ENCODE measurements at places on chromosomes 3 and 15.
A peak's percentile ranks its signal among the peaks of the same experiment; 100 is the strongest.

GRCh38 chr15:49036650-49037545 is 9.3 kb downstream of the SECISBP2L start:
- DNase-seq = peak; percentile 72

DNA sequence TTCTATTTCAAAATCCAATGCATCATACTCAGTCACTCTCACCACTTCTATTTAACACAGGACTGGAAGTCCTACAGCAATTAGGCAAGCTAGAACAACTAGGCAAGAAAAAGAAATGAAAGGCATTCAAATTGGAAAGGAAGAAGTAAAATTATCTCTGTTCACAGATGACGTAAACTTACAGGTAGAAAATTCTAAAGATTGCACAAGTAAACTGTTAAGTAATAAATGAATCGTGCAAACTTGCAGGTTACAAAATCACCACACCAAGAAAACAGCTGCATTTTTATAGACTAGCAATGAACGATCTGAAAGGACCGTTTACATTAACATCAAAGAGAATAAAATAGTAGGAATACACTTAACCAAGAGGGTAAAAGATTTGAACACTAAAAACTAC is 36.2 kb downstream of the CHST2 start:
- DNase-seq = no peak

DNA sequence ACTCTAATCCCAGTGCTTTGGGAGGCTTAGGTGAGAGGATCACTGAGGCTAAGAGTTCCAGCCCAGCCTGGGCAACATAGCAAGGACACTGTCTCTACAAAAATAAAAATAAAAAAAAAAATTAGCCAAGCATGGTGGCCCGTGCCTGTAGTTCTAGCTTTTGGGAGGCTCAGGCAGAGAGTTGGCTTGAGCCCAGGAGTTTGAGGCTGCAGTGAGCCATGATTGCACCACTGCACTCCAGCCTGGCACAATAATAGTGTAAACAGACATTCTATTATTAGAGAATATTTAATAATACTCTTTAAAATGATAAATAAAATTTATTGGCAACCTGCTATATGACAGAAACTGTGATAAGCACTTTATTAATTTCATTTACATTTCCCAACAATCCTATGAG is 908.9 kb downstream of the TUSC7 start:
- DNase-seq = no peak

DNA sequence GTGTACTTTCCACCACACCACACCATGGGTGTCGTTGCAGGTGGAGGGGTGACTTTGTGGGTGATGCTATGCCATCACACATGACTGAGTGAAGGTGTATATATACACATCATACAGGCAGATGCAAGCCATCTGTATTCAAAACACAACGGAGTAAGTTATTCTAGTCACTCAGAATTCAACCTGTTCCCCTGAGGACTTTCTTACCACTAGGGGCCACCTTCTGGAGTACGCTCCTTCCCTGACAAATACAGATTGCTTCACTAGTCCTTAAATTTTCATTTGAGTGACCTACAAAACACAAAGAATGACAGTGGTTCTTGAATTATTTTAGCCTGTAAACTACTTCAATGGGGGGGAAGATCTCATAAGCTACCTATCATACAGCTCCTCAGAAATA is 52.8 kb upstream of the NTRK3 start:
- DNase-seq = no peak

DNA sequence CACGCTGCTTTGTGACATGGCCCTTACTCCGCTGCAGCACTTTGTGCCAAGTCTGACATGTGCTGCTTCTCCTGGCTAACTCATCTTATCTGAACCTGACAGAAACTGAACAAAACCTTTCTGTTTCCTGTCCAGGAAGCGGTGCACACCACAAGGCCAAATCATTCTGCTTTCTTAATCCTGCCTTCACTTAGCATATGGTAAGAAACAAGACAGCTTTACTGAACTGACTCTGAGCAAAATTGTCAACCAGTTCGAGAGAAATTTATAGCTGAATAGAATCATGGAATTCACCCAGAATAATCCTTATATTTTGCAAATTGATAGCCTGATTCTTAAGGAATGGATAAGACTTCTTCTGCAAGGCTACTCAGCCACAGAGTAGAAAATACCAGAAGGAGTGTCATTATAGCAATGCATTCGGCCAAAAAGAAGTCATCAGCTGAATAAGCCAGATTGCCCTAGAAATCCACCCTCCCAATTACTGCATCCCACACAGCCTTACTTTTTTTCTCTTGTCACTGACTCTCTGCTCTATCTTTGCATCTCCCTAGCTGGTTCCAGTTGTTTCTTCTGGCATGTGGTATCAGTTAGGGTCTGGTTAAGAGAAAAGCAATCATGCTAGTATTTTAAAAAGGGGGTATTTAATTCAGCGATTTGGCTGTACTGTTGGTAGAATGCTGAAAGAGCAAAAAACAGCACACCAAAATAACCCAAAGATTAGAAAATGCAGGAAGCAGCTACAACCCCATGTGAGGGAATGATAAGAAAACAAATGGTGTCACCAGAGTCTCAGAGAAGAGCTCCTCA is 41.6 kb upstream of the STRIT1 start:
- DNase-seq = peak; percentile 92

DNA sequence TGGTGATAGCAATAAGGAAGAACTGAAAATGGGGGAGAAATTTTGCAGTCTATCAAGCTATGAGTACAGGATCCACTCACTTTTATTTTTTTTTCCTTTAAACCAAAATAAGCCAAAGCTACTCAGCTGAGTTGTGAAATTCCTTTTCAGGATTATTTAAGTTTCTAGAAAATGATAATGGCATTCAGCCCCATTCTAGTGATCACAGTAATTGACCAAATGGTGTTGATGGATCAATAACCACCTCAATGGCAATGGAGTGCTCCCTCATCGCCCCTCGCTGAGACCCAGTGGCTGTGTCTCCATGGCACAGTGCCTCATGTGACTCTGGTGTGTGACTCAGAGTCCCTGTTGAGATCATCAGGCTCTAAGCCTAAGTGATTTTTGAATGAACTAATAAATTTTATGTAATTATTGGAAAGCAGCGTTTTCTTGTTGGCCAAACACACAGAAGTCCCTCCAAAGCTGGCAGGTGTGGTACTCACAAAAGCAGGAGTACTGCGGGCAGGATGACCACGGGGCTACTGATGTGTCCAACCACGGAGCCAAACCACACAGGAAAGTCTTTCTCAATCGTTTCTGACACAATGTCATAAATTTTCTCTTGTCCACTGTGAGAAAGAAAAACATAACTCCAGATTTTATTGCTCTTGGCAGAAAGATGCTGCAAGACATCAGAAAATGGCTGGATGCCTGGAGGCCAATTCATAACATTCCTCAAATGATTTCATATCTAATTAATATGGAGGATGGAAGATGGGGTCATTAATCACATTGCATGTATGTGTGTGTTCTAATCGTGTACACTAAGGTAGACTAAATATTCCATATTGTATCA is 14.4 kb upstream of the STARD5 start:
- no peak for DNase-seq

GRCh38 chr15:24985224-24985623 is 30.4 kb downstream of the SNRPN start:
- no peak for DNase-seq

- DNase-seq = no peak
Measured at GRCh38 chr3:1092771-1093170, at the start of gene CNTN6. CNTN6 (plus strand) TSS chr3:1093024; CDS start chr3:1148009, 54,985 bp downstream.

DNA sequence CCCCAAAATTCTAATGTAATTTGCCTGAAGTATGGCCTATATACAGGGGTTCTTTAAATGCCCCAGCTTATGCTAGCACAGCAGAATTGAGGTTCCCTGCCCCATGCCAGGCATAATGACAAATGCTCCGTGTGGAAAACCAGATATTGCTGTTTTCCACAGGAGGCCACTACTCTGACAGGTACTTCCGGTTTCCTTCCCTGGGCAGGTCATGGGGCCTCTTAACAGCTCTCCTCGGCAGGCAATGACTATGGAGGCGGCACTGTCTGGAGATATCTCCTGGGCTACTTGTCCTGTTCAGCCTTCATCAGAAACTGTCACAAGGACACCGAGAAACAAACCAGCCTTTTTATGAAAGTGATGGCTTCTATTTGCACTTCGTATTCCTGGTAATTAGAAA is 54.8 kb downstream of the SLC7A14 start:
- DNase-seq = no peak

- no peak for DNase-seq
Measured at GRCh38 chr3:172103724-172104123, 64.3 kb downstream of the FNDC3B start.

DNA sequence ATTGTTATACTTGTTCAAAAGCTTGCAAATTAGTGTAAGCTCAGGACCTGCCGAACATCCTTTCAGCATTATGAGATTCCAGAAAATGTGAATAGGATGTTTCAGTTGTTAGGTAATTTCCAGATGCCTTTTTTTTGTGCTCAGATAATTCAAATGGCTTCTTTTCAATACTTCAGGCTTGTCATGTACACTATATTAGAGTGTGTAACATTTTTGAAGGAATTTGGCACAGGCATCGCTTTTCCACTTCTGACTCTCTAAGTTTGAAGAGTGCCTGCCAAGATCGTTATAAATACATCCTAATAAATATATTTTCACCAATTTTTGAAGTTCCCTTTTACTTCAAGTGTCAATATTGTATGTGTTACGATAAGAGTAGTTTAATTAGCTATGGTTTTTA is 35.2 kb downstream of the CADM2 start:
- no peak for DNase-seq

DNA sequence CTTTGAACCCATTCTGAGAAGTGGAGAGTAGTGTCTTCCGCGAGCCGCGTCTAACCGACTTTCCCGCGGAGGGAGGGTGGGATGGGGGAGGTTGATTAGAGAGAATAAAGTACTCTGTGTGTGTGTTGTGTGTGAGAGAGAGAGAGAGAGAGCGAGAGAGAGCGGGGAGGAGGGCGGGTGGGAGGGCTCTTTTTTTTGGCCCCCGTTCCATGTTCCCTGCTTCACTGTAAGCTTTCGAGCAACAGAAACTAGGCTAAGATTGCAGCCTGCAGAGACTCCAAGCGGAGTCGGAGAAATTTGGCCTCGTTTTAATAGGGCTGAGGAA is 1.6 kb upstream of the MEIS2 start:
- DNase-seq = peak; percentile 77

GRCh38 chr15:54364961-54365360 is 386.7 kb downstream of the UNC13C start:
- no peak for DNase-seq

- DNase-seq = no peak
Measured at GRCh38 chr15:34065261-34065660, 26.3 kb upstream of the AVEN start.

DNA sequence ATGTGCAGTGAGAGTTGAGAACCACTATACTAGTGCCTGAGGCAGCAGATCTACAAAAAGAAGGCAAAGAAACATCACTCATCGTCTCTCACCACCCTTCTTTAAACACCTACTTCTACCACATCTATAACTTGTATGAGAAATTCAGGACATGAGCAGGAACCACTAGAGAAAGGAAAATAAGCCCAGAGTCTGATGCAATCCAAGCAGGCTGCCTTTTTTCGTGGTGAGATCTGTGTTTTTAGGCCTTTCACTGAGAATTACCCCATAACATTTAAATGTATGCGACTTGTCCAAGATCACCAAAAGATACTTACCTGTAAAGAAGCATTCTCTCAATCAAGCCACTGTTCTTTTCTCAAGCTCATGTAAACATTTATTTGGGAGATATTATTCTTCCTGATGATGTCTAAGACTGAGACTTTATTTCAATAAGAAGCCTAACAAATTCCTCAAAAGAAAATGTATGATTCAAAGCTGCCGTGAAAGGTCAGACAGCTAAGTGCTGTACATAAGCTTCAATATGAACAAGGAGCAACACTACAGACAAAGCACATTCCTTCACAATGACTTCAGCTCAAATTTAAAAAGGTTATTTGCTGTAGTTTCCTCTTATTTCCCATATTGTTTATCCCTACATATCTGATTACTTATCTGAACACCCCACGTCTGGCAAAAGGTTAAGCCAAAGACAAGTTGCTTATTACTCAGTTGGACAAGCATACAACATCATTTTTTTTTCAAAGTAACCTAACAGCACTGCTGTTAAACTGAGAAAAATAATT is 16.5 kb downstream of the SPICE1 start:
- no peak for DNase-seq

- DNase-seq = peak; percentile 73
Measured at GRCh38 chr15:51775967-51776816, 24.8 kb downstream of the TMOD2 start.

DNA sequence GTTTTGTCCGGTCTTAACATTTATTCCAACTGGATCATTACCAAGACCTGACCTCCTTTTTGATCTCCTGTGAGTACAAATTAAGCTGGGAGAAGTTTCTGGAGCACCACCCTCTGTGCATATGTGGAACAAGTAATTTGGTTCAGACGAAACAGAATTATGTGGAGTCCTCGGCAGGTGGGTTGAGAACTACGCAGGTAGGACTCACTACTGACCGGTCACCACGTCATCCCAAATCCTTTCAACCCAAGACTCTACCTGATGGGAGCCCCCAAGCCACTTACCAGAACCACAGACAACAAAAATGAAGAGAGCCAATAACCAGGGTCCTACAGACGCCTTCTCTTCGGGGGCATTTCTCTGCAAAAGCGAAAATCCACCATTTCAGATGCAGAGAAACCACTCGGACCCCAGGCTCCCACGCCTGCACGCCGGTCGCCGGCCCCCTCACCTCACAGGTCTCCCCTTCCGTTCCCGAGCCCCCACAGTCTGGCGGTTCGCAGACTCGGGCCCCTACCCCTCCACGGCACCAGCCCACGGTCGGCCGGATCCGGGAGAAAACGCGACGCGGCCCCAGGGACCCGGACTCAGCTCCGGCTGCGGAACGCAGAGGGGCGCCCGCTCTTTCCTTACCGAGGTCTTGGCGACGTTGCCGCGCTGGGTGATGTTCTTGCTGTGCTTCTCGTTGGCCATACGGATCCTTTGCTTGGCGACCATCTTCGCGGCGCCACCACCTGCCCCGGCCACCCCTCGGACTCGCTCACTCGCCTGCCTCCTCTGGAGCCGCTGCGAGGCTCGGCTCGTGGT is 674 bp downstream of the SERP1 start:
- peak; percentile 56 for DNase-seq

Data from OCI-M1 (cell line).